ENCODE measurements at places on chromosomes 7 and 10.

GRCh38 chr10:129397198-129397974 lies 69.7 kb upstream of the MGMT start:
- DNase-seq = no peak

DNA sequence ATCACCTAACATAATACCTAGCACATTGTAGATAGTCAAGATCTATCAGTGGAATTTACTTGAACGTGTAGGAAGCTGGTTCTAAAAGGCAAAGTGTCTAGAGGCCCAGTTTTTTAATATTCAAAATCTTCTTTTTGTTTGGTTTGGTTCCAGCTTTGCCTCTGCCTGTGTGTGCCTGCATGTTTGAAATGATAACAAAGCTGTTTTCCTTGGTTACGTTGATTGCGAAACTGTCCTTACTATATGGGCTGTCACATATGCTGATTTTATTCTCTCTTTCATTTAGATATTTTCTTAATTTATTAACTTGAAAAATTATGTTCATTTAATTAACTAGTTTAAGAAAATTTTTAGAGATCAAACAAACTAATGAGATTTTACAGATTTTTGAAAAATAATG lies 237.3 kb downstream of the SEMA3A start:
- no peak for DNase-seq

GRCh38 chr7:15816835-15817426 lies 130.4 kb upstream of the MEOX2 start:
- no peak for DNase-seq

- DNase-seq = peak; percentile 69
These were observed 61.2 kb upstream of the LRRN3 start for GRCh38 chr7:111029574-111030251.

DNA sequence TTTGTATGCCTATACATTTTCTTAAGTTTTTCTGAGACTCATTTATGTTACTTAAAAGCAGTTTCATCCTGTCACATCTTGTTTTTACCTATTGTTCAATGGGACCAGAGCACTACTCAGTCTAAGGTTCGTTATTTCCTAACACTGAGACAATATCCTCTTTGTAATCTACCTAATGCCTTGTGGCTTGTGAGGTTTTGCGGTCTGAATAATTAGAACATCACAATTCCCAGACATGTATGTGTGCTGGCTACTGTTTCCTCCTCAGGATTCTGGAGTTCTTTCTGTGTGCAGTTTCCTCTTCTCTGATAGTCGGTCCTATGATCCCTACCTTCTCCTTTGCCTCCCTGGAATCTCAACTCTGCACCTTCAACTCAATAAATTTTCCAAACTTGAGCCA lies 620.2 kb downstream of the ANKRD7 start:
- DNase-seq = no peak

DNA sequence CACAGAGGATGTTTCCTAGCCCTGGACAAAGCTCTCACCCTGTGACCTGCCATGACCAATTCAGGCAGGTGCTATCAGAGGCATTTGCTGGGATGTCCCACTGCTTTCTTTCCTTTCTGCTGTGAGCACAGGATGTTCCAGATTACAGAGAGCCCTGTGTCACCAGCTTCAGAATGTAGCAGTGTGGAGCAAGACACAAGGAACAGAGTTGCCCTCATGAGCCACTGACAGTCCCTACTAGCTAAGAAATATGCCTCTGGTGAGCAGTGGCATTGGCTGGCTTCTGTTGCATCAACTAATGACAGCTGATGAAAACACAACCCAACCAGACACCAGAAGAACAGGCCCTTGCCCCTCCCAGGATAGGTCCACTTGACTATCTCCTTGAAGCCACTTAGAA lies 337.2 kb downstream of the TNS3 start:
- DNase-seq = no peak

- no peak for DNase-seq
These were observed 58.1 kb upstream of the HABP2 start for GRCh38 chr10:113494761-113495160.

DNA sequence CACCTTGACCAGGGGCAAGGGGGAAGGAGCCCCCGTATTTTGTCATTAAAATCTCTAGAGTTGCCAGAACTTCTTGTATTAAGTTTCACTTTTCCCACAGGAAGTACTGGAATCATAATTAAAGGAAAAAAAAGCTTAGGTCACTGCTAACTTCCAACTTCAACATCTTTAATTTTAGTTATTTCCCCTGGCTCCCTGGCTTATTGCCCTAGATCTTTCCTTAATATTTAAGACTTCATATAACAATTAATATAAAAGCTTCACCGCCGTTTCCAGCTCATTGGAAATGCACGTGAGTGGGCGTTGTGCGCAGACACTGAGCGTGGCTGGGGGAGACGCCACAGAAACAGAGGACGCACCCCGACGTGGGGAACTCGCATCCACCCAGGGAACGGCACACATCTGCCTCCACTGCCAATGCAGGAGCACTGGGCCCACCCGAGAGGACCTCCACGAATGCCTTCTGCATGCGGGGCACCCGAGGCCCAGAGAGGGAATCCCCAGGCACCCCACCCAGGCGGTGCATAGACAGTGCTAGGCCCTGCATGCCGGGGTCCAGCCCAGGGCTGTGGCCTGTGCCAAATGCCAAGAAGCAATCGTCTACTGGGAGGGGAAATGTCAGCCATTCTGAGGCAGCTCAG lies 72.2 kb downstream of the ADARB2 start:
- no peak for DNase-seq

- no peak for DNase-seq
These were observed 1.7 kb downstream of the AEBP1 start for GRCh38 chr7:44105832-44106231.
